ENCODE measurements at places on chromosomes 1 and 21.

DNA sequence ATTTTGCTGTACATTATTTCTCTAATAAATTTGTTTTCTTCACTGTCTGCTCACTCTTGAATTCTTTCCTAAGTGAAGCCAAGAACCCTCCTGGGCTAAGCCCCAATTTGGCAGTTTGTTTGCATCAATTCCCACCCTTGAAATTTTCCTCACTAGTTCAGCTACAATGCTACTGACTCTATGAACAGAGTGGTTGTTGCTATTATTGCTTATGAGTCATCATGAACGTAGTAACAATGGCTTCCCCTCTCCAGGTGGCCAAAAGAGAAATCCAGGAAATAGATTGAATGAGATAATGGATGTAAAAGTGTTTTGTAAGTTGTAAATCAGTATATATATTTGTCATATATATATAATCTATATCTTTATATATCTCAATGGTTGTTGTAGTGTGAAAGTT, 193.0 kb downstream of the URB2 start:
- no peak for DNase-seq

GRCh38 chr1:69898403-69898947, 306.9 kb downstream of the LRRC40 start:
- no peak for DNase-seq

DNA sequence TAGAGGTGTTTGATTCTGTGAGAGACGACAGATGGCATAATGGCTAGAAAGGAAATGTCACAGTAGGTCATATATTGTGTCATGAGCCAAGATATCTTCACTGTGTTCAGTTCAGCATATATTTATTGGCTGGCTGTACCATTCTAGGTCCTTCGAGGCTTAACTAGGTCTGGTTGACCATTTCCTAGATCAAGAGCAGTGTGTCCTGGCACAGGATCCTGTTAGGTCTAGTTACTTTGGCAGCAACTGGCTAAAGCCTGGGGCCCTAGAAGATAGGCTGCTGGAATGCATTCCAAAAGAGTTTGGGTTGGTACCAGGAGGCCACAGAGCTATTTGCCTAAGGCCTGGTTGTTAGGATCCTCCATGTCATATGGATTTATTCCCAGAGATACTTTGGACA, 20.9 kb downstream of the ZBTB40 start:
- no peak for DNase-seq

GRCh38 chr1:228548788-228549187, 61.6 kb downstream of the RNF187 start:
- no peak for DNase-seq

GRCh38 chr1:229089586-229090208, 181.2 kb upstream of the RAB4A start:
- no peak for DNase-seq

GRCh38 chr1:185861630-185862029, 127.4 kb downstream of the HMCN1 start:
- no peak for DNase-seq

DNA sequence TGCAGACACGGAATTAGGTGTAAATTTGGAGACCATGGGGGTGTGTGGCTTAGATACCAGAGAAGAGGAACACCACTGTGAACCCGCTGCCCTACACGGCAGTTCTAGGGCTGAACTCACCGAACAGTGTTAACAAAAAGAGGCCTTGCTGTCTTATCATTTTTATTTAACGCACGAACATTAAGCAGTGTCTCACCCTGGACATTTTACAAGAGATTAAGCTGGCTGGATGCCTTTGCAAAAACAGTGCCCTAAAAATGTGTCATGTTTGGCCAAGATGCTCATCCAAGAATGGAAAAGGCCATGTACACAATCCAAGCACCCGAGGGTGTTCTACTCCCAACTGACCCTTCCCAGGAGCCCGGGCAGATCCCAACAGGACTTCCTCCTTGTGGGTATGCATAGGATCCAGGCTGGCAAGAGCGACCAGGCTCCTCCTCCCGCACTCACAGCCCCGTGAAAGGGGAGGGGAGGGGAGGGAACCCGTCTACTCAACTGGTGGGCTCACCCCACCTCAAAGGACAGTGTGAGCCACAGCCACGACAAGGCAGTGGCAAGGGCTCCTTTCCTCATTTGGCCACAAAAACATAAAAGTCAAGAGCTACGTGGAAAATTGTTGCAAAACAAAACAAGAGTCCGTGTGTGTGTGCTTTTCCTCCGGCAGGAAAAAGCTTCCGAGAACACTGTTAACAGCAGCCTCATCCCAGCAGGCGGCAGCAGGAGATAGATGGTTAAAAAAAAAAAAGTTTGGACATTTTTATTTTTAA, 20.3 kb downstream of the C2CD2 start:
- DNase-seq, result no peak

- no peak for DNase-seq
Measured at GRCh38 chr1:115469703-115470476, 131.8 kb upstream of the NGF start.

DNA sequence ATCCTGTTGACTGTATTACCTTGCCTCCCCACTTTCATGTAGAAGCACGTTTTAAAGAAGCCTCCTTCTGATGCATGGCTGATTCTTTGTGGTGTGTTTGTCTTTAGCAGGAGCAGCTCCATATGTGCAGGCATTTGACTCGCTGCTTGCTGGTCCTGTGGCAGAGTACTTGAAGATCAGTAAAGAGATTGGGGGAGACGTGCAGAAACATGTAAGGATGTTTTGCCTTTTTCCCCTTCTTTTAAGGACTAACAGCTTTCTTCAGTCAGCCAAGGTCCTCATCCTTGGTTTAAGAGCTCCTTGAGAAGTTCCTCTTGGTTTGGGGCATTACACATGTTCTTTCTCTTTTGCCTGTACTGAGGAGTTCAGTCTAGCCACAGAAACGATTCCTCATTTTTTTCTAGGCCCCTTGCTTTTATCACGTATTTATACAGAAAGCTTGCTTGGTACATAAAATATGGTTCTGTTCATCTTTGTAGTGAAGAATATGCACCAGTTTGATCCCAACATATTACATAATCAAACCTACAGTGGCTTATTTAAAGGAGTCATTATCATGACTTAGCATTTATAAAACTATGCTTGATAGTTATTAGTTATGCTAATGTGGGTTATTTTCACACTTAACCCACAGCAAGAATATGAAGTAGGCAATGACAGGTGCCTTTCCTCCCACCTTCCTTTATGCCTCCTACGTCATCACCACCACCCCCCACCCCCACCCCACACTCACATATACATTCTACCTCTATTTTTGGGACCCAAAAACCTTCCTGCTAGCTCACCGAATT, 19.6 kb downstream of the CAP1 start:
- DNase-seq, result no peak

DNA sequence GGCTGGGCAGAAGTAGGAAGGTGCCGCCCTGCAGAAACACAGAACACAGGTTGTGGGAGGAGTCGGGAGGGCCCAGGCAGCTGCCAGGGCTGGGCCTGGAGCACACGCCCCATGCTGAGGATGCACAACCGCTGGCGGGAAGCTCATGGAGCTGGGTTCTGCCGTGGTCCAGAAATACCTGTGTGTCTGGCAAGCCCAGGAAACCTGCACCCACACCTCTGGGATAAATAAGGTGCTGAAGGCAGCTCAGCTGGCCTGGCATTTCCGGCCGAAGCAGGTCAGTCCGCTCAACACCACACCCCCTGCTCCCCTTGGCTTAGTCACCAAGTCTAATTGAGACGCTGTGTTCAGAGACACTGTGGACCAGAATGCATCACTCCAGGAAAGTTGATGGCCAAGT, 32.1 kb downstream of the CTNNBIP1 start:
- no peak for DNase-seq

GRCh38 chr1:186761358-186761757, 67.4 kb upstream of the PLA2G4A start:
- DNase-seq, result no peak

DNA sequence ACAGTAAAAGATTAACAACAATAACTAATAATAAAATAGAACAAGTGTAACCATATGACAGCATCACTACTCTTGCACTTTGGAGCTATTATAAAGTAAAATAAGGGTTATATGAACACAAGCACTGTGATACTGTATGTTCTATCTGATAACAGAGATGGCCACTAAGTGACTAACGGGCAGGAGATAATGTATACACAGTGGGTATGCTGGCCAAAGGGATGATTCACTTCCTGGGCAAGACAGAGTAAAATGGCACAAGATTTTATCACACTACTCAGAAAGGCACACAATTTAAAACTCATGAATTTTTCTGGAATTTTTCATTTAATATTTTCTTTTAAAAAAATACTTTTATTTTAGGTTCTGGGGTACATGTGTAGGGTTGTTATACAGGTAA, 12.3 kb downstream of the SLC9C2 start:
- no peak for DNase-seq

DNA sequence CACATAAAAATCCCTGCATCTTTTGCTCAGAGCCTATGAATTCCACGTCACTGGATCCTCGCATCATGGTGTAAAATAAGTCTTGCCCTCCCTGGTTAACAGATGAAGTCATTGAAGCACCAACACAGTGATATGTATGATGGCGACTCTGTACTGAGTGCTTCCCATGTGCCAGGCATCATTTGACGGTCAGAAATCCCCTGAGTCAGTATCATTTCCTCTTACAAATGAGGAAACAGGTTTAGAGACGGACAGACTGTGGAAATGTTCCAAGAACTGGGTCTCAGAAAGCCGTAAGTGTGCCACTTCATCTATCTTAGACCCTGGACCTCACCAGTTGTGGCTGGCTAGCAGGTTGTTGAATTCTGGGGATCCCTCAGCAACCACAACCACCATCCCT, 5.1 kb upstream of the OLFML2B start:
- DNase-seq, result no peak

DNA sequence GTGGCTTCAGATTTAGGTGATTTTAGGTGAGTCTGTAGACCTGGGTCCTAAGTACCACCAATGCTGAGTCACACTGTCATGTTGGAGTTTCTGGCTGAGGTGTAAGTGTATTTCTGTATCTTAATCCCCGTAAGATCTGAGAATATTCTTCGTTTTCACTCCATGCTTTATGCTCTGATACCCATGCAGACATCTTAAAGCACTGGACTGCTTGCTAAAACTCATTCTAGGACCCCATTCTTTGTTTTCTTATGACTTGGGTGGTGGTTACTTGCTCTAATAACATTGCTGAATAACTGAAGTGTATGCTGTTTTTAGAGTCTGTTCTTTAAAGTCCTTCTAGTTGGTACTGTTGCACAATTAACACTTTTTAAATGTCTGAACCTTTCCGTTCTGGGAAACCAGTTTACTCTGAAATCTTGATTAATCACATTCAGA, 36.6 kb downstream of the CDC42 start:
- no peak for DNase-seq

DNA sequence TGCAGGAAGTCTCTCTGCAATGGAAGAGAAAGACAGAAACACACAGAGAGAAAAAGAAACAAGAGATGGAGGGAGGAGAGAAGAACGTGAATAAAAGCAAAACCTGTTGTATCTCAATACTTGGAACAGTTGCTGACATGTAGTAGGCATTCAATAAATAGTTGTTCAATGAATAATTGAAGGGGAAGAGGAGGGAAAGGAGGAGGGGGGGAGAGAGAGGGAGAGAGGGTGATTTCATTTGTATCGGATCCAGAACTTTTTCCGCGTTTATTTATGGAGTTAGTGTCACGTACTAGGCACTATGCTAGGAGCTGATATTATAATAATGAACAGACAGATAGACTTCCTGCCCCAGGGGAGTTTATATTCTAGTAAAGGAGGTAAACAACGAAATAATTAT, 144.1 kb downstream of the OMA1 start:
- DNase-seq, result no peak

GRCh38 chr1:8467308-8467707, 149.4 kb downstream of the SLC45A1 start:
- no peak for DNase-seq

DNA sequence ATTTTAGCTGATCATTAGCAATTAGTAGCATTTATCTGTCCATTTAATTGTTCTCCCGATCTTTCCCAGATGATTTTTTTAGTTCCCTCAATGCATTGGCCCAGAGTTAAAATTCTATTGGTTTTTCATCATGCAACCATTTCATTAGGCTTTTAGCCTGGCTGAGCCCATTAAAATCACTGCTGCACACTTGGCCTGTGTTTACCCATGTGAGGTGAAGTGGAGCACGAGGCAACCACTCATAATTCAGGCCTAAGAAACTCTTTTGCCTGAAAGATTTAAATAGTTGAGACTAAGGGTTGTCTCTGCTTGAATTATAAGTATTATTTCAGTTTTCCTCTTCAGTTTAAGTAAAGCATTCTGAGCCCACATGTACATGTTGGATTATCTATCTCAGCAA, 889.0 kb upstream of the ADGRL4 start:
- DNase-seq, result no peak

- DNase-seq, result peak; percentile 49
Measured at GRCh38 chr1:25232866-25233784, 823 bp upstream of the SYF2 start.

DNA sequence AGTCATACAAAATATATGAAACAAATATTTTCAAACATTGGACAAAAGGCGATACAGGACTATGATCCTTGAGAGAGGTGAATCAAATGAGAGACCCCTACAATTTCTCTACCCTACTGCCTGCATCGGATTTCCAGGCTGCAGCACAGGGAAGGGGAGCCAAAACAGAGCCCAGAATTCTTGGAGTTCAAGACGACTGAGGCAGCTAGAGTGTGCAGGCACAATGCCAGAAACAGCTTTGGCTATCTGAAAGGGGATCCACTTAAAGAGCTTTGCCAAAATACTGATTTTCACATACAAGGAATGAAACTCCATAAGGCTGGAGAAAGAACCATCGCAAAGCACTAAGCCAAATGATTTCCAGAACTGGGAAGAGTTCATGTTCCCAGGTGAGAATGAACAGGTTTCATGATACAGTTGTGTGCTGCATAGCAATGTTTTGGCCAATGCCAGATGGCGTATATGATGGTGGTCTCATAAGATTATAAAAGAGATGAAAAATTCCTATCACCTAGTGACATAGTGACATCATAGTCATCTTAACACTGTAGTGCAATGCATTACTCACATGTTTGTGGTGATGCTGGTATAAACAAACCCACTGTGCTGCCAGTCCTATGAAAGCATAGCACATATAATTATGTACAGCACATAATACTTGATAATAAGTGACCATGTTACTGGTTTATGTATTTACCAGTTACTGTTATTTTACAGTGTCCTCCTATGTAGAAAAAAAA, 77.5 kb downstream of the KCND3 start:
- DNase-seq, result no peak

Measured in stimulated activated naive CD4-positive, alpha-beta T cell treated with Interleukin-2 at 50 U/mL for 16 hours (primary cell).